ENCODE measurements at places on chromosomes 12 and 14.
A peak's percentile ranks its signal among the peaks of the same experiment; 100 is the strongest.

DNA sequence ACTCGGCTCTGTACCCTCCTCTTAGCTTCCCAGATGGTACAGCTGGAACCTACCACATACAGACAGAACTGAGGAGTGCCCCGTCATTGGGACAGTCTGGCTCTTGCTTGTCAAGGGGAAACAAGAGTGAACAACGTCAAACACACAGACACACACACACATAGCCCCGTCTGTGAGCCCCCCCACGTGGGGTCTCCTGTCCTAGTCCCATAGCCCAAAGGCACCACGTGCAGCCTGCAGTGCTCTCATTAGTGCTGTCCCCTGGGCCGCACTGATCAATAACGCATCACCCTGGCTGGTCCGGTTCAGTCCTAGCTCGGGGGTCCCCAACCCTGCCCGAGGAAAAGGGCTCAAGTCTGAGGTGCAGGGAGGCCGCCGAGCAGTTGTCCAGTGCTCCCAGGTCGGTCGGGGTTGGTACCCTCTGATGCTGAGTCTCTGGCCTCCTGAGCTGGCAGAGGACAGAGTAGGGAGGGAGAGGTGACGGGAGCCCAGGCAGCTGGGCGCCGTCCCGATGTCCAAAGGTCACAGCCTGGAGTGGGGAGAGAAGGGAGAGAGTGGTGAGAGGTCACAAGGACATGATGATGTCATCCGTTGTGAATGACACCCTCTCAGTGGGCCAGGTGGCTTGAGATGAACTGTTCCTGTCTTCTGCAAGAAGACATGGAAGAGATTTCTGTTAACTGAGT, 105.4 kb upstream of the NOS1 start:
- no peak for DNase-seq

- no peak for DNase-seq
These were observed 128.2 kb downstream of the VRK1 start for GRCh38 chr14:96925422-96925821.

DNA sequence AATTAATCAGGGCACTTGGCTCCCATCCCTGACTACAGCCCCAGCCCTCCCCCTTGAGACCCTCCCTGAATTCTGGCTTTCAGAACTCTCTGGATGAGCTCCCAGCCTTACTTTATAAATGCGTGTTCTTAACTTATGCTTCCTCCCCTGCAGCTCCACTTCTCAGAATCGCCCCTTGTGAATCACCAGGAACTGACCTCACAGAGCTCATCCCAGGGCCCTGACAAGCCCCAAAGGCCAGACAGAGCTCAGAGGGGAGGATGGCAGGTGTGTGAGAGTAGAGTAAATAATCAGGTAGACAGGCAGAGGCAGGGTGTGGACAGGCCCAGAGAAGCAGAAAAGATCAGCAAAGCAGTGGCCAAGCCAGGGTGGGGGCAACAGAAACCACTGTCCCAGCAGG, 68.2 kb upstream of the FOXN3 start:
- DNase-seq: no peak

- DNase-seq: no peak
These were observed 52.9 kb downstream of the SVOP start for GRCh38 chr12:108967869-108968540.

GRCh38 chr14:79018836-79019235, 848.7 kb downstream of the NRXN3 start:
- no peak for DNase-seq

DNA sequence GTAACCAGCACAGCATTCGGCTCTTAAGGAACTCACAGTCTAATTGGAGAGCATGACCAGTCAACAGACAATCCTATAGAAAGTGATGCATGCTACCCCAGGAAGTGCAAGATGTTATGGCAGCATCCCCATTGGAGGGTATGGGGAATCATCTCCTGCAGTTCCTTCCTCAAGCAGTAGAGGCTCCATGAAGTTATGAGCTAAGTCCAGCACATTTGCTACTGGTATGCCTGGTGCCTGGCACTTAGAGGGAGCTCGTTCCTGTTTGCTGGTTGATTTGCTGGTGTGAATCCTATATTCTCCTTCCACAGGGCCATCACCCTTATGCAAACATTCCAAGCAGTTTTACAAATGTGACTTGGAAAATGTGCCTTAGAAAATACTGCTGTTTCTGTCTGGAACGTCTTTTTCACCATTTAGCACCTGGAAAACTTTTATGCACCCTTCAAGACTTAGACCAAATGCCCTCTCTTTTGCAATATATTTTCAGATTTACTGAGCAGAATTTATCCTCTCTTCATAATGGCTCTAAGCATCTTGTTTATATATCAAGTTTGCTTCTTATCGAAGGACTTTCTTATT, 136.1 kb upstream of the WSCD2 start:
- peak; percentile 8 for DNase-seq

DNA sequence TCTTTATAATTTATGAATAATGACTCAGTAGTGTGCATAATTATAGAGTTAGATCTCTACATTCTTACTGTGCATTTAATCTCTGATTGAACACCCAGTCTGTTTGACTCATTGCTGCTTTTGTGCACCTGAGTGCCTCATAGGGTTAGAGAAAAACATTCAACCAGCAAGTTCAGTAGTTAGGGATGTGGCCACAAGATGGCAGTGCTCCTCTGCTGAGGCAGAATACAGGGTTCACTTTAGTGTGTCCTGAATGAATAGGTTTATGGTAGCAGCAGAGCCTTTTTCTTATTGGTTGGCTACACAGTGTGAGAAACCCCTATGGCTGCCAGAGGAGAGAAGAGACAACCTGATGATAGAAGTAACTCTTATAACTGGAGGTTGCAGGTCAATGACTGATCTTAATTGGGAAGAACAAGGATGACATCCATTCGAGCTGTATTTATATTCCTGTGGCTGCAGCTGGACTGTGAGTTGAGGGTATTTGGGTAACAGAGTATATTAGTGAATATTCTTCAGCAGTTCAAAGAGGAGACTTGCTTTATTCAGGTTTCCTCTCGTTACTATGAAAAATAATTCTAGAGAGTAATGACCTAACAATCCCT, 194.9 kb upstream of the OR4E1 start:
- peak; percentile 47 for DNase-seq

GRCh38 chr14:54695196-54695595, 128.3 kb downstream of the SAMD4A start:
- no peak for DNase-seq

- DNase-seq: no peak
These were observed 1517.0 kb downstream of the AACS start for GRCh38 chr12:126582231-126582630.

GRCh38 chr12:49548481-49548821, 9.6 kb downstream of the KCNH3 start:
- DNase-seq: no peak

- DNase-seq: no peak
These were observed 123.2 kb downstream of the PELI2 start for GRCh38 chr14:56241461-56241860.

- no peak for DNase-seq
These were observed 29.7 kb downstream of the ZFP36L1 start for GRCh38 chr14:68762953-68763764.

DNA sequence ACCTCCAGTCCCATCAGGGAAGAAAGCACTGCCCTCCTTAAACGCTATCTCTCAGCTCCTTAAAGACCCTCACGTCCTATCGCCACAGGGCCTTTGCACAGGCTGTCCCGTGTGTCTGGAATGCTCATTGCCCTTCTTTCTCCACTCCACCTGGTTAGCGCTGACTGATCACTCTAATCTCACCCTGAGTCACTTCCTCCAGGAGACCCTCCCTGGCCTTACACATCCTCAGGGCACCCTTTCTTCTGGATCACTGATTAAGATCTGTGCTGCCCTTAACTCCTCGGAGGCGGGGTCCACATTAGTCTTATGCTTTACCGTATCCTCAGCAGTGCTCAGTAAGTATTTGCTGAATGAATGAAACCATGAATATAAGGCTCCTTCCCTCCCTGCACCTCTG, 94.7 kb downstream of the SYNE3 start:
- no peak for DNase-seq

GRCh38 chr12:115062741-115063140, 378.8 kb upstream of the TBX3 start:
- no peak for DNase-seq

DNA sequence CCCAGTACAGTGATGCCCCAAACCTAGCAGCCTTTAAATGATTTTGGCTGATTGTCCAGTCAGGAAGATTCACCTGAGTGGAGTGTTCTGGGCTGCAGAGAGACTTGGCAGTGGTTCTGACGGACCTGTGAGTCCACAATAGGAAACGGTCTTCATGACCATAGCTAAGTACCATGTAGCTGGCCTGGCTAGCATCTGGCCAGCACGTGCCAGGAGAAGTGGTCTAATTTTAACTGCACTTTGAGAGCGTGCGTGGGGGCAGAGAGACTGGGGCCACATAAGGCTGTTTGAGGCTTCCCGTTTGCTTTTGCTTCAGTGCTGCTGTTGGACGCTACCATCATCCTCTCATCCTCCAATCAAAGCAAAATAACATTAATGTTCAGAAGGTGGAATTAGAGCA, 54.7 kb downstream of the PPM1A start:
- DNase-seq: no peak

DNA sequence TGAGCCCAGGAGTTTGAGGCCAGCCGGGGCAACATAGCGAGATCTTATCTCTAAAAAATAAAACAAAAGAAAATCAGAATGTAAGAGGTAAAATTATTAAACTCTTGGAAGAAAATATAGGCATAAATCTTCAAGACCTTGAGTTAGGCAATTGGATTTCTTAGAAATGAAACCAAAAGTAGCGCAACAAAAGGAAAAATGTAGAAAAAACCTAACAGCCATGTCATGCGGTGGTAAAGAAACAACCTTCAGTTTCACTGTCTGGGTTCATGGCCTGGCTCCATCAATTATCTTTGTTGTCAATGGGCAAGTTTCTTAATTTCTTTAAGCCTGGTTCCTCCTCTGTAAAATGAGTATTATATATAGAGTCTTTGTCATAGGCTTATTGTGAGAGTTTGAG, 5.6 kb upstream of the GCH1 start:
- DNase-seq: peak; percentile 15

- no peak for DNase-seq
These were observed 5.7 kb downstream of the OTUB2 start for GRCh38 chr14:94031883-94032279.

GRCh38 chr12:13288937-13289652, 92.6 kb downstream of the EMP1 start:
- no peak for DNase-seq

GRCh38 chr14:41718477-41719166, 111.9 kb downstream of the LRFN5 start:
- peak; percentile 14 for DNase-seq

DNA sequence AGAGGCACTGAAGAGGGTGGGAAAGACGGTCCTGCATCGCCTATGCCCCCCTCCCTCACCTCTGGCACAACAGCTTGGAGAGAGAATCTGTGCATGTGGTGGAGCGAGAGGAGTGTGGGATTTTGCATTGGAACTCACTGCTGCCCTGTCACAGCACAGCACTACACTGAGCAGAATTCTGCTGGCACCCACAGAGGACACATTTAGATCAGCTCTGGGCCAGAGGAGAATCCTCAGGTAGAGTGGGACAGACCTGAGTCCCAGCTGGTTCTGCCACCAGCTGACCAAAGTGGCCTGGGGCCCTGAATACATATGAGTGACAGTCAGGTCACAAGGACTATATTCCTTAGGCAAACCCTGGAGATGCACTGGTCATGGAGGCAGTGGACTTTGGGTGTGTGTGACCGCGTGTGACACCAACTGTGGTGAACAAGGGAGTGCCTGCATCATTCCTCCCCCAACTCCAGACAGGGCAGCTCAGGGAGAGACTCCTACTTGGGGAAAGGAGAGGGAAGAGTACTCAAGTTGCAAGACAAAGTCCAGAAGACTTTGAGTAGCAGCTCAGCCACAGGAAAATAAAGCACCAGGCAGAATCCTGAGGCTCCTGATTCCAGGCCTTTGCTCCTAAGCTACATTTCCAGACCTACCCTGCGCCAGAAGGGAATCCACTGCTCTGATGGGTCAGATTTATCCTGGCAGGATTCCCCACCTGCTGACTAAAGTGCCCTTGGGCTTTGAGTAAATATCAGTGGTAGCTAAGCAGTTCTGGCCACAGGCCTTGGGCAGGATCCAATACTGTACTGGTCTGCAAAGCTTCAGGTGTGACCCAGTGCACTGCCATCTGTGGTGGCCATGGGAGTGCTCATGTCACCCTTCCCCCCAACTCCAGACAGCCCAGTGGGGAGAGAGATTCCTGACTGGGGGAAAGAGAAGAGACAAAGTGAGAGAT, 10.6 kb upstream of the ACOT1 start:
- DNase-seq: no peak

GRCh38 chr12:73585136-73585535, 952.5 kb upstream of the ATXN7L3B start:
- no peak for DNase-seq

- peak; percentile 32 for DNase-seq
These were observed 21.8 kb downstream of the VDR start for GRCh38 chr12:47882781-47883546.

GRCh38 chr12:122942637-122943036, 23.6 kb downstream of the ABCB9 start:
- no peak for DNase-seq

DNA sequence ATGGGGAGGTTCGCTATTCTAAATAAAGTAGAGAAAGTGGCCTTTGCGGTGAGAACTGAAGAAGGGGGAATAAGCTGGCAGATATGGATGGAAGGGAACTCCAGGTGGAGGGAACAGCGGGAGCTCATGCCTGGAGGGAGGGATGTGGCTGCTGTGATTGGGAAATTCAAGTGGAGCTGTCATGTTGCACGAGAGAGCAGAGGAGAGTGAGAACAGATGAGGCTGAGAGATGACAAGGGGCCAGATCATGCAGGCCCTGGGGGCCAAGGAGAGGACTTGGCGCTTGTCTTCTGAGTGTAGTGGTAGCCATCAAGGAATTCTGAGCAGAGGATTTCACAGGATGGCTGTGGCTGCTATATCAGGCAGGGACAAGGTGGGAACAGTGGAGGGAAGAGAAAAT, 35.0 kb downstream of the TGFB3 start:
- no peak for DNase-seq

- no peak for DNase-seq
These were observed 267.4 kb upstream of the PELI2 start for GRCh38 chr14:55850825-55851241.

- no peak for DNase-seq
These were observed 3.8 kb upstream of the PLA2G1B start for GRCh38 chr12:120331390-120331789.

DNA sequence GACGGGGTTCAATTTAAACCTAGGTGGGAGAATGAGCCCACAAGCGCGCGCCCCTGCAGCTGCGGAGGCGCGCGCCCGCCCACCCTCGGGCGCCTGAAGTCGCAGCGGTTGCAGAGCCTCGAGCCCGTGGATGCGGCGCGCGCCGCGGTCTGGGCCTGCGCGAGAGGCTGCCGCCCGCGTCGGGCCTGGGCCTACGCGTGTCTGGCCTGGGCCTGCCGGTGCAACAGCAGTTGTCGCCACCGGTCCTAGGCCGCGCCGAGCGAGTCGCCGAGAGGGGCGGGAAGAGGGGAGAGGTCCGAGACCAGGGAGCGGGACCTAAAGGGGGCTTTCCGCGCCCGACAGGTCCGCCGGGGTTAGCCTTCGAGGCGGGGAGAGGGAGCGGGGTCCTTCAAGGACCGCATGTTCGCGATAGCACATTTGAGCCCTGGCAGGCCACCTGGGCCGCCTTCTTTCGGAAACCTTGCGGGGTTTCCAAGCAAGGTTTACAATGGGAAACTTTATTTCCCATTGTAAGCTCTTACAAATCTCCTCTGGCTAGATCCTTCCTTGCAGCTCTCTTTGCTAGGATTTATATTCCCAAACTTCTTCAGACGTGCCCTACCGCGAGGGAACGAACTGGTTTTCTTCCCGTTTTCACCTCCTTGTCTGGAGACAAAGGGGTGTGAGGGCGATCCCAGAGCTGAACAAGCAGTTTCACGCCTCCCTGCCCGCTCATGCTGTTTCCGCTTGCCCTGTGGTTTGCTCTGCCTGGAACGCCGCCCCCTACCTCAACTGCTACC, 6.8 kb downstream of the SIX6 start:
- peak; percentile 26 for DNase-seq

All from B cell (primary cell).